HS-5 (cell line): ENCODE measurements at places on chromosomes 3 and 15.

DNA sequence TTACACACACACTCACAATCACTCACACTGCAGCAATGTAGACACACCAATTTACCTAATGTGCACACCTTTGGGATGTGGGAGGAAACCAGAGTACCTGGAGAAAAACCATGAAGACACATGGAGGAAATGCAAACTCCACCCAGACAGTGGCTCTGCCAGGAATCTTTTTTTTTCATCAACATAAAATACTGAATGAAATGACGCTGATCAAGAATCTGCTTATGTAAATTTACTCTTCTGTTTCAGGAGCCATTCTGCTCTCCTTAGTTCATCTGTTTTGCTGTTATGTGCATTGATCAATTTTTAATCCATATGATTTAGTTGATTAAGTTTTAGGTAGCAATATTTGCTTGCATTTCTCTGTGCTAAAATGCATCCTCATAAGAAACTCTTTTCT lies 414.2 kb upstream of the CCDC54 start:
- no peak for DNase-seq

GRCh38 chr3:136281966-136282520 lies 31.9 kb downstream of the PCCB start:
- no peak for DNase-seq

- no peak for DNase-seq
These were observed 6.6 kb downstream of the B3GNT5 start for GRCh38 chr3:183259621-183260020.

DNA sequence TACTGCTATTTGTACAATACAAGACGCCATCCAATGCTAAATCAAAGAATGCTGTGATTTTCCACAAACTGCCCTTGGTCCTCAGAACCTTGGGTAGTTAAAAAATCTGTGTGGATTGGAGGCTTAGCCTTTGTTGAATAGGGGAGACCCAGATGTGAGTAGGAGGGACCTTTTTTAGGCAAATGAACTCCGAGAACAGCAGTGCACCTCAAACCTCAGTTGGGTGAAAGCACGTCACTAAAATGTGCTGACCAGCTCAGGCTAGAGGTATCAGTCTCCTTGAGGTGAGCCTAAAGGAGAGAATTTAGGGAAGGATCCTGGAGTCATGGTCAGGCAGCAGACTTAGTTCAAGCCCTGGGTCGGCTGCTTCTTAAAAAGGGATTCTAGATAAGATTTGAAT lies 200.7 kb downstream of the SOX2 start:
- no peak for DNase-seq

- no peak for DNase-seq
These were observed 24.8 kb upstream of the TRIM59 start for GRCh38 chr3:160474416-160474838.

DNA sequence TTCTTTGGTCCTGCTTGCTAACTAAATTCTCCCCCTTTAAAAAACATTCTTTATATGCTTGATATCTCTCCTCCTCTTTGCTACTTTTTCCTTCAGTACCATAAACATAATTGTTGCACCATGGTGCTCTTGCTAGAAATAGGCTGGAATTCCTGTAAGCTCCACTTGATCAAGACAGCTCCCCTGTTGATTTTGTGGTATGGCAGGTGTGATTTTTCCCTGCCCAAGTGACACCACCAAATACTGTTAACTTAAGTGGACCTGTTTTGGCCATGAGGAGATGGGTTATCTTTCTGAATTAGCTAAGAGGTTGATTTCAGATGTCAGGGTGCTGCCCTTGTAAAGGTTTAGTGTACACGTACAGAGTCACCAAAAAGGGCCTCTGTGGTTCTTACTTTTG lies 205.3 kb downstream of the CDIN1 start:
- no peak for DNase-seq

GRCh38 chr3:116037954-116038911 lies 407.1 kb downstream of the LSAMP start:
- DNase-seq, result no peak

DNA sequence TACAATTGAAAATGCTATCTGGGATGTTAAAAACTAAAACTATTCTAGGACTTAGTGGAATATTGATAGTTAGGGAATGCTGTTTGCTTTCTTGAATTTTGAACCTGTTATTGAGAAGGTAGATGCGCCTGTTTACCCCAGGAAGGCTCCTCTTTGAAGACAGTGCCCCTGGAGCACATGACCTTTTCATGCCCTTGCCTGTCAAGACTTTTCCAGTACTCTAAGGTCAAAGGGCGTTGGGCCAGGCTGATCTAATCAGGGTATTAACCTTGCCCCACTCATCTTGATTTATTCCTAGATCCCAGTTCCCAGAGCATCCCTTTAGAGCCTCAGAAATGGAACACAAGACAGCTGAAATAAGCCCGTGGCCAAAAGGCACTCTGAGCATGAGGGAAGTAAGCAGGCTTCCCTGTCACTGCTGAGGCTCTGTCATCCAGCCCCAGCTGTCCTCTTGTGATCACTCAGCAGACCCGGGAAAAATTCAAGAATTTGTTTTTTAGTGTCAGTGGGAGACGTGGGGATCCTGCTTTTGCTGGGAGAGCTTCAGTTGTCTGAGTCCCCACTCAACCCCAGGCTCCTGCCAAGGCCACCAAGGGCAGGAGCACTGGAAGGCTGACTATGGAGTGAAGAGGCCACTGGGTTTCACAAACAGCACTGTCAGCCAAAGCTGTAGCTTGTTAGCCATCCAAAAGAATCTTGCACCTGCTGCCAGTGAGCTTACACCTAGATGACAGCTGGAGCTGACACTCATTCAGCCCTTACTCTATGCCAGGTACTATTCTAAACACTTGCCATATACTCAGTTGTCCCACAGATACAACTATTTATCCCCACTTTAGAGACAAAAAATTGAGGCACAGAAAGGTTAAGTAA lies 169.0 kb downstream of the PGPEP1L start:
- no peak for DNase-seq

DNA sequence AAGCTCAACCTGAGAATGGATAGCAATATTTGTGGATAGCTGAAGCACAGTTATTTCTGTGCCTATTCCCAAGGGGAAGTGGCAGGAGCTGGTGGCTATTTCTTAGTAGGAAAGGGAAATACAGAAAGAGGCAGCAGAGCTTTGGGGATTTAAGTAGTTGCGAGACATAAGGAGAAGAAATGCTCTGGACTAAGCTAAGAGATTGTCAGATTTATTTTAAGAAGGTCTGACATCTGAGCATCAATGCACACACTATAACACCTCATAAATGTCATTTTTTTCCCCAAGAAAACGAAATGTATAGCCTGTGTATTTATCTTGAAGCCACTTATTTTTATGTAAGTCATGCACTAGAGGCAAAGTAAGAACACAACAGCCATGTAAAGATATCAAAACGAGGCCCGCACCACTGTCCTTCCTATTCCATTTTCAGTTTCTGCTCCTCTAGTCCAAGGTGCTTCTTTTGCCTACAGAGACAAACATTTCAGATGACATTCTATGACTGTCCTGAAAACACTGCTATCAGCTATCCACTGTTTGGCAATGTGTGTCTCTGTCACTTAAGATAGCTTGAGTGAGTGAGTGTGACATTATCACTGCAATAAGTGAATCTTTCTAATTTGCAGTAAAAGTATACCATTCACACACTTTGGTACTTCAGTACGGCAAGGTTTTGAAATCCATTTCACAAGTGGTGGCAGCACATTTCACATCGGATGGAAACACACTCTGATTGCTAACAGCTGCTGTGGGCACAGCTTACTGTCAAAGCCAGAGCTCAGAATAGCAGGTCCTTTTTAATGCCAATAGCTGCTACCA lies 62.7 kb upstream of the ICE2 start:
- no peak for DNase-seq

GRCh38 chr3:56928379-56929068 lies 126.8 kb upstream of the ARHGEF3 start:
- peak; percentile 5 for DNase-seq

DNA sequence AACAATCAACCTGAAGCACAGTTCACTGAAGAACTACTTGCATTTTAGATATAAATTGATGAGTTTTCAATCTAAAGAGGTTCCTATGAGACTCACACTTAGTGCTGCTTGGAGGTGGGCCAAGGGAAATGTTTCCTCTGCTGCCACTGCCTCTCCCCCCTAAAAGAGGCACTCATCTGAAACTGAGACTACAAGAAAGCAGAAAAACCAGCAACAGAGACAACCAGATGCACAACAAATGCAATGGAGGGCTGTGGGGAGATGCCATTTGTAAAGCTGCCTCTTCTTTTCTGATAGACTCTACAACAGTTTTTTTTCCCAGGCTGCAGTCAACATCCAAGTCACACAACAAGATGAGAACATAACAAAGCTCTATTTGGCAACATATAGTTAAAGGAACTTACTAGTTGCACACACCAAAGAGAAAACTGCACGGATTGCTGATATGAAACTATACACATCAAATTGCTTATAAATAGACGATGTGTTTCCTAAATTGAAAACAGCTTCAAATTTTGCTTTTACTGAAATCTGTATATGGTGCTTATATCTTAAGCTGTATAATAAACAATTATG lies 11.0 kb downstream of the TSPAN3 start:
- no peak for DNase-seq

GRCh38 chr3:62238431-62238830 lies 134.9 kb downstream of the FEZF2 start:
- no peak for DNase-seq

DNA sequence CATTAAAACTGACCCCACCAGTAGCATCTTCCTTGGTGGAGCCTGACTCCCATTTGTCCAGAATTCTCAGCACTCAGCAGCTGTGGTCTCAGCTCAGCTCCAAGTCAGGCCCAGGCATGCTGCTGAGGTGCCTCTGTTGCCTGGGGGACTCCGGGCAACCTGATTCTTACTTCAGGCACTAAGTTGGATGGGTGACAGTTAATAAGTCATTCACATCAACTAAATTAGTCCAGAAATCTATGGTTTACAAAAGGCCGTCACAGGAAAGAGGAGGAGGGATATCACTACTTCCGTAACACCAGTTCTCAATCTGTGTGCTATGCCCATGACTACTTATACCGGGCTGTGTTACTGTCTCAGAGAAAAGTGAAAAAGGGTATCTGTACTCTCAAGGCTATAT lies 310.2 kb downstream of the SATB1 start:
- DNase-seq, result no peak

- DNase-seq, result no peak
These were observed 173.6 kb upstream of the BHLHE40 start for GRCh38 chr3:4805662-4806061.

DNA sequence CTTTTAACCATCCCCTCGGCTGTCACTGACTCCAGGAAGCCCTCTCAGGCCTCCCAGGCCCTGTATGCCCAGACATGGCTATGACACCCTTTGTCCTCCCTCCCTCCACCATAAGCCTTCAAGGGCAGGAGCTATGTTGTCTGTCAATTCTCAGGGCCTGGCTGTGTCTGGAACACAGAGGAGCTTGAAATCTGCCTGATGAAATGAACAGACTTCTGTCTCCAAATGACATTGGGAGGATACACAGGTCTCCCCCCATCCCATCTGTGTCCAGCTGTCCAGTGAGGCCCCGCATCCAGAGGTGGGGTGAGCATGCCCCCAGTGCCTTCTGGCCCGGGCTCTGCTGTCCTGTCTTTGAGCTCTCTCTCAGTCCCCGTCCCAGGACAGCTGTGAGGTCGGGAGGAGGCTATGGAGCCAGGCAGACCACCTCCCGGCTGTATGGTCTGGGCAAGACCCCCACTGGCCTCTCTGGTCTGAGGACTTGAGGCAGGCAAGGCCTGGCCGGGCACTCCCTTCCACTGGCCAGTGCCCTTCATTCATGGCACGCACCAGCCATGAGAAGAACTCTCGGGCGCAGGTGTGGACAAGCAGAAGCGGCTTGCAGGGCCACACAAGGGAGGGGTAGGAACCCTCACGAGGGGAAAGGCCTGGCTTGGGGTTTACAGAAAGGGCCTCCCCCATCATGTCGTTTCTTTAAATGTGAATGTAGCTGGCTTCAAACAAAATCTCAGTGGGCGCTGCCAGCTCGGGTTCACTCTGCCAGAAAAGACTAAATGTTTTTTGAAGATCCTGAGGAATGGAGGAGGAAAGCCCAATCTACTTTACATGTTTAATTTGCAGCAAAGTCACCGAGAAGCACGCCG lies 38.9 kb downstream of the PCSK6 start:
- DNase-seq, result no peak

DNA sequence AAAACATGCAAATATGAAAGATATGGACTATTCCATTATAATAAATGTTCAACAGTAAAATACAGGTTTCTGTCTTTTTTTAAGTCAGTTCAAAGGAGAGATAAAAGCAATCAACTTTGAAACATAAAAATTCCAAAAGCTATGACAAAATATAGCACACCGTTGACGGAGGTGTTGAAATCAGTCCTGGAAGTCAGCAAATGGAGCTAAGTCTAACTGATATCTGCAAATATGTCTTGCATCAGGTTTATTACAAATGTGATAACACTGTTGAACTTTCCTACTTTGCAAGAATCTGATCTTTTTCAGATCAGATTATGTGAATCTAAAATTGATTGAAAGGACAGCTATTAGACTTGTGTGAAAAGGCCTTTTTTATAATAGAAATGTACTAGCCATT lies 300.7 kb downstream of the SHOX2 start:
- no peak for DNase-seq

DNA sequence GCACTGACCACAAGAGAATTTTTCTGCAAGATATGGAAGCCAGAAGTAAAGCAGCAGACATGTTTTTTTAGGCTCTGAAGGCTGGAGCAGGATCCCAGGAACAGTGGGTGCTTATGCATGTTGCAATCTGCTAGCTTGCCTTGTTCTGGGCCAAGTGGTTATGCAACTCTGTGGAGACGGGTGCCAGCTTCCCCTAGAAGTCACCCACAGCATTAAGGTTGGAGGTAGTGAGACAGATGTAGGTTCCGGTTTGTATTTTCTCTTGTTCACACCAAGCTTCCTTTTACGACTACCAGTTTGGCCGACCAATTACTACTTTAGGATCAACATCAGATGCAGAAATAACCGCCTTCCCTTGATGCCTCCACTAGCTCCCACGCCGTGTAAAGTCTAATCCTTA lies 11.1 kb downstream of the DPH3 start:
- no peak for DNase-seq

GRCh38 chr3:14457999-14458398 lies 55.6 kb downstream of the SLC6A6 start:
- DNase-seq, result no peak

- DNase-seq, result no peak
These were observed 74.7 kb downstream of the CRYBG3 start for GRCh38 chr3:97896547-97896946.

GRCh38 chr3:135170732-135171131 lies 375.7 kb downstream of the EPHB1 start:
- DNase-seq, result no peak

DNA sequence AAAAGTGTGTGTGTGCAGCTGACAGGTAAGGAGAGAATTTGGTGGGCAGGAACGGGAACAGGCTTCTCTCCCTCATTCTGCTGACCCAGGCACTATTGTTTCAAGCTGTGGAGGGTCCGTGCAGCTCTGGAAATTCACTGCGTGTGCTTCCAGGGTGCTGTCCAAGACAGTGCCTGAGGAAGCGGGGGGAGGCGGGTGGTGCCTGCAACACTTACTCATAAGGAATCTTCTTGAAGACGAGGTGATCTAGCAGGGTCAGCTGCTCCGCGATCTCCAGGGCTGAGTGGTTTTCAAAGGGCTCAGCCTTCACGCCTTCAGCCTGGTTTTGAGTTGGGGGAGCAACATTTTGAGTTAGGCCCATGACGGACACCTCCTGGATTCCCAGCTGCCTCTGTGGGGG lies 46.6 kb upstream of the CTSH start:
- no peak for DNase-seq
